Stimulated activated naive B cell treated with anti-CD40 and anti-IgM and Interleukin-4, amounts not matched to agents 10 μg/mL and 1 μg/mL and 100 μg/mL, for 72 hours (primary cell): ENCODE measurements at places on chromosomes 12 and 14.

- DNase-seq, result no peak
Observed at GRCh38 chr14:90239139-90239538, 17.2 kb upstream of the PSMC1 start.

GRCh38 chr14:36167431-36167830 lies 9.1 kb downstream of the PTCSC3 start:
- no peak for DNase-seq

DNA sequence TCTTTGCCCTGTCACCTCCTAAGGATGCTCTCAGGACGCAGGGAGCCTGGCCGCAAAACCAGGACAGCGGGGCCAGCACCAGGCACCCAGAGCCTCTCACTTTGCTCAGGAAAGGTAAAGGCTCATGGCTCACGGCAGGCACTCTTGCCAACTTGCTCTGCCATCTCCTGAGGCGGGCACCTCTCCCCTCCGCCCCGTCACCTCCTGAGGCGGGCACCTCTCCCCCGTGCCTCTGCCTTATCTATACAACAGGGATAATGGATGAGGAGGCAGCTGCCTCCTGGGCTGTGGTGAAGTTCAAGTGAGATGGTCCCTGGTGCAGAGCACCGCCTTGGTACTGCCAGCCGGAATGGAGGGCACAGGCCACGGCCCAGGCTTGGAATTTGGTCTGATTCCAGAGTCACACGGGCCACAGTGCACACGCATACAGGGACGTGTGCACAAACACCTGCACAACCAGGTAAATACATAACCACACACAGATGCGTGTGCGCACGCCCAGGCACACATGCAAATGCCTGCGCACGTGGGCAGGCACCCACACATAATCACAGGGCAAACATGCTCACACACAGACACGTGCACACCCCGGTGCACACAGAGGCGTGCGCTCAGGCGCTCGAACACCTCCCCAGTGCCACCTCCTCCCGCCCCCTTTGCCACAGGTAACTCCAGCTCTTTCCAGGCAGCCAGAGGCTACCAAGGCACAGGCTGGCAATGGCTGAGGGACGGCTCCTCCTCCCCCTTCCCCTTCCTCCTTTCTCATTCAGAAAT lies 11.6 kb downstream of the DEGS2 start:
- DNase-seq, result no peak

DNA sequence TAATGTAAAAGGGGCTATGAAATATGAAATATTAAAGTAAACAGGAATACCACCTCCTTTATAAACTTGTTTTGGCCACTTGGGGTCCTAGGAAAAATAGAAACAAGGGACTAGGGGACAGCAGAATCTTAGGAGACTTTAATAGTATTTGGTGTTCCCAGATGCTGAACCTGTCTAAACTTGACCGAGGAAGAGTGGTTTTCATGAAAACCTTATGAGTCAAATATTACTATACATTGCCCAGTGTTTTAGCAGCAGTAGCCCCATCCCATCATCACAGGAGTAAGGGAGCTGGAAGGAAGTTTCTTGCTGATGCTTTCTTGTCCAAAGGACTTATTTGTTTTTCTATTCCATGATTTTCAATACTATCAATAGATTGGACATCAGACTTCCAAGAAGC lies 177.5 kb upstream of the CAND1 start:
- DNase-seq, result no peak

DNA sequence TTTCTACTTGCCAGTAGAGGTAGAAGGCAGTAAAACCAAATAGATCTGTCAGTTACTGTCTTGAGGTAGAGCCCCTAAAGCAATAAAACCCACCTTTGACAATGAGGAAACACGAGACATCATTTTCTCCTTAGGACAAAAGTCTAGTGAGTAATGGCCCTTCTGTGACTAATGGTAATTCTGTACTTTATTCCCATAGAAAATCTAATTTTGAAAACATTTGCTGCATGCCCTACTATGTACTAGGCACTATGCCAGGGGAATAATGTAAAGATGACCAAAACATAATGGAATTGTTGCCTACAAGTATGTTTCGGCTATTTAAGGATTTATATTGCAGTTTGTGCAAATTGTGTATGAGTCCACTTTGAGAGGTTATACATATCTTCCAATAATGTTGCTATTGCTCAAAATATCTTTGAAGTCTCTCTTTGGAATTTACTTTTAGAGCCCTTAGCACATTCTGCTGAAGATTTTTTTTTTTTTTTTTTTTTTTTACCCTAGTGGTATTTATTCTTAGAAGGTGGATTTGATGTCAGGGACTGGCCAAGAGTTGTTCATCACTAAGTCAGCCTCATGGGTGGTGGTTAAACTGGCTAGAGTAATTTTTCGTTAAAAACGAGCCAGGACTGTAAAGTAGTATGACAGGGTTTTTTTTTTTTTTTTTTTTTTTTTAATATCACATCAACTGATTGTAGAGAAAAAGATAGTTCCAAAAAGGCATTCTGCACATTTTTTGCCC lies 109.7 kb downstream of the CRADD start:
- no peak for DNase-seq

DNA sequence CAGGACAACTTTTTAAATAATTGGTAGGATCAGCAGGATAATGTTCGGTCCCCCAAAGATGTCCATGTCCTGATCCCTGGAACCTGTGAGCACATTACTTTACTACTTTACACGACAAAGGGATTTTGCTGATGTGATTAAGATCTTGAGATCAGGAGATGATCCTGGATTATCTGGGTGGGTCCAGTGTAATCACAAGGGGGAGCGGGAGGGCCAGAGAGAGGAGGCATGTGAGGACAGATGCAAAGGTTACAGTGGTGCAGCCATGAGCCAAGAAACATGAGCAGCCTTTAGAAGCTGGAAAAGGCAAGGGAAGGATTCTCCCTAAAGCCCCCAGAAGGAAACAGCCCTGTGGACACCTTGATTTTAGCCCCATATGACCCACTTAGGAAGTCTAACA lies 33.1 kb downstream of the KCNK10 start:
- no peak for DNase-seq
